Activated effector memory CD4-positive, alpha-beta T cell treated with Interleukin-2 at 50 U/mL for 16 hours (primary cell): ENCODE measurements at places on chromosomes 2 and 18.
A peak's percentile ranks its signal among the peaks of the same experiment; 100 is the strongest.

- DNase-seq: no peak
Observed at GRCh38 chr18:61474341-61474740, 141.1 kb downstream of the CDH20 start.

- DNase-seq: no peak
Observed at GRCh38 chr2:224062481-224063297, 23.6 kb upstream of the SERPINE2 start.

DNA sequence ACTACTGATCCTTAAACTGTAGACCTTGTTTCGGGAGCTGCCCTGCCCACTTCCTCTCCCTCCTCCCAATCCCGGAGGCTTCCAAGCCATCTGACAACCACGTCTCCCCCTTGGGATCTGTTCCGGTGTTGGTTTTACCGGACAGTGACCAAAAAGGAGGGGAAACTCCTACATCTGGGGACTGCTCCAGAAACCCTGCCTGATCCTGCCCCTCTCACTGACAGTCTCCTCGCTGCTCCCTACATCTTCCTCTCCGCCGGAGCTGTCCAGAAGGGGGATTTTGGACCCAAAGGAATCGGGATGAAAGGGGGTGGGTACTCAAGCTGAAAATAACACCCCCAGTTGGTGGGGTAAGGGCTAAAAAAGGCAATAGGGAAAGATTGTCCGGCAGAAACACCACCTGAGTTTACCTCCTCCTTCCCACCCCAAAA lies 1.5 kb downstream of the INO80D start:
- peak; percentile 14 for DNase-seq

DNA sequence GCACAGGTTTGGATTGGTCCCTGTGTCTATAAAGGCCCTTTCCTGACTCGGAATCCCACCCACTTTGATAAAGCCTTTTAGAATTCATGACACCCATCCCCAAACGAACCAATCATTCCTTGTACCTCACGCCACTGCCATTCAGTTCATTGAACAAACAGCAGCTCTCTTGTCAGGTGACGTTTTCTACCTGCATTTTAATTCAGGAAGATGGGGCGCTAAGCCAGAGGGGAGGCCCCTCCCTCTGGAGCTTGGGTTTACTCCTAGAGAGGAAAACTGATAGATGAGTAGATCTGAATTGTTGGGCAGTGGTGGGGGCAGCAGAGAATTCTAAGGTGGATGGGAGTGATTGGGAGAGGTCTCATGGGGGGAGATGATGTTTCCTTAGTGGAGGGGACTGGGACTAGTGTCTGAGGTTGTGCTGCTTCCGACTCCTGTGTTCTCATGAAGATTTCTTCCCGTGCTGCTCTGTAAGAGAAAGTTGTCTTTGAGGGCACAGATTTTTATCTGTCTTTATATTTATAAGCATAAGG lies 9.6 kb downstream of the RRM2 start:
- DNase-seq: no peak

- DNase-seq: no peak
Observed at GRCh38 chr2:78077633-78078032, 555.5 kb upstream of the LRRTM4 start.

DNA sequence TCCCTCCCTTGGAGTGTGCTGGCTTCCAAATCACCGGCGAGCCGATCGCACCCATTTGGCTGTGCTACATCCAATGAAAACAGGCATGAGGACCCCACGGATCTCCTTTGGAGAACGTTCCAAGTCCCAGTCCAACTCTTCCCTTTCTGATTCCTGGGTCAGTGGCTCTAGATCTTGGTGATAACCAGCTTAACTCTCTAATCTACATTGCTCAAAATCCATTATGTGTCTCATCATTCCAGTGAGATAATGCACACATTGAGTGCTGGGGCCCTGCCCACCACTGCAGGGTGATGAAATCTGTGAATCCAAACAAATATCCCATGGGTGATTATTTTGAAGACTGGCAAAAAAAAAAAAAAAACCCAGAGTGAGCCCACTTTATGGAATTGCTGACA lies 232.7 kb upstream of the COPS8 start:
- no peak for DNase-seq

- no peak for DNase-seq
Observed at GRCh38 chr2:146094185-146094584, 1574.3 kb upstream of the ZEB2 start.

GRCh38 chr2:241532168-241532567 lies 23.8 kb upstream of the STK25 start:
- no peak for DNase-seq

DNA sequence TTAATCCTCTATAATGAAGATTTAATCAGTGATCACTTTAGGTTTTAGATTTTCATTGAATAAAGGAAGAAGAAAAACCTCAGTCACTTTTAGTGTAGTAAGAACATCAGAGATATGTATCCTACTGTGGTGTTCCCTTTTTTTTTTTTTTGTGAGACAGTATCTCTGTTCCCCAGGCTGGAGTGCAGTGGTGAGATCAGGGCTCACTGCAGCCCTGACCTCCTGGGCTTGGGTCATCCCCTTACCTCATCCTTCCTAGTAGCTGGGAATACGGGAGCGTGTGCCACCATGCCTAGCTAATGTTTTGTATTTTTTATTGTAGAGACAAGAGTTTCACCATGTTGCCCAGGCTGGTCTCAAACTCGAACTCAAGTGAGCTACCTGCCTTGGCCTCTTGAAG lies 5.1 kb downstream of the SLC39A10 start:
- no peak for DNase-seq

DNA sequence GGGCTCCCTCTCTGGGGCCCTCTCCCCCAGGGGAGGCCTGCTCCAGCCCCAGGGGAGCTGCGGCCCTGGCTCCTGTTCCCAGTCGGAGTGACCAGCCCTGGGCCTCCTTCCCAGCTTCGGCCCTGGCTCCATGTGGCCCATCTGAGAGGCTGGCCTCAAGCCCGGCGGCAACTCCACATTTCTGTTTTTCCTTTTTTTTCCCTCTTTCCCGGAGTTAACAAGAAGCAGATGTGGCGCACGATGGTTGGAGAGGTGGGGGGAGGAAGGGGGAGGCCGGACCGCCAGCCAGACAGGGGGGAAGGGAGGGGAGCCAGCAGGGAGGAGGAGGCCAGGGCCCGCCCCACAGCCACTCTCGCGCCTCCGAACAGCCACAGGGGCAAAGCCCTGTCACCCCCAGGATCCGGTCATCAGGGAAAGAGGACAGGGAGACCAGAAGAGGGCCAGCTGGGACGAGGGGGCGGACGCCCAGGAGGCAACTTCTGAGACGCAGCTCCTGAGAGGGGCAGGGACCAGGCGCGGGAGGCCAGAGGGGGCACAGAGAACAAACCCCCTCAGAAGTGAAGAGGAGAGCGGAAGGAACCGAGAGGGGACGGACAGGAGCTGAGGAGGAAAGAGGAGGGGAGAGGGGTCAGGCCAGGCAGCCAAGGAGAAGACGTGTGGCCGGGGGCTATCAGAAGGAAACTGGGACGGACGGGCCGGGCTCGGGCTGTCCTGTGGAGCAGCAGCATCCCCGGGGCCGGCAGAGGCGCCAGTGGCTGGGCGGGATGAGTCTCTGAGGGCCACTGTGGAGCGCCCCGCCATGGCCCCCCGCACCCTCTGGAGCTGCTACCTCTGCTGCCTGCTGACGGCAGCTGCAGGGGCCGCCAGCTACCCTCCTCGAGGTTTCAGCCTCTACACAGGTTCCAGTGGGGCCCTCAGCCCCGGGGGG lies at the start of gene EMILIN1:
Gene EMILIN1 (plus strand): TSS at position 349 of the 928 bp plus-strand sequence. CDS start 451 bp downstream, at position 800.
- no peak for DNase-seq

DNA sequence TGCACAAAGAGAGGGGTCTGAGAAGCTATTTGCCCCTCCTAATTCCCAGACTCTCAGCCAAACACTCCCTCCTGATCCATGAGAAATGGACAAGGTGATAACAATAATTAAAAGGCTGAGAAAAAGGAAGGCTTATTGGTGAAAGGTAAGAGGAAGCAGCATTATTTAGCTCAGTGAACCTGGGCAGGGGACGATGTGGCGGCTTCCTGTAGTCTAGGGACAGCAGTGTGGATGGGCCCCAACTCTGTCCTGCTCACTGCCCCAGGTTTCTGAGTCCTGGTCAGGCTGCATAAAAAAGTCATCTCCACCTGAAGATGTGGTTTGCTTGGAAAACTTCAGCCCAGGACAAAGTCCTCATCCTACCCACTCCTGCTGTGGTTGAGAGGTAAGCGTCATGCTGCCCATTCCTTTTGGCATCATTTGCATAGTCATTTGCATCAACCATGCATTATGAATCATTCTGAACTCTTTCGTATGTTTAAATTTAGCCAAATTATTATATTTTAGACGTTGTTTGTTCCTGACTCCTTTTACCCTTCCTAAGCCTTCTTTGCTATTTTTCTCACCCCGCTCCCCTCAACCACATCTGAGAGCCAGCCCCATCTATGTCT lies 126.8 kb downstream of the CLIP4 start:
- DNase-seq: no peak

DNA sequence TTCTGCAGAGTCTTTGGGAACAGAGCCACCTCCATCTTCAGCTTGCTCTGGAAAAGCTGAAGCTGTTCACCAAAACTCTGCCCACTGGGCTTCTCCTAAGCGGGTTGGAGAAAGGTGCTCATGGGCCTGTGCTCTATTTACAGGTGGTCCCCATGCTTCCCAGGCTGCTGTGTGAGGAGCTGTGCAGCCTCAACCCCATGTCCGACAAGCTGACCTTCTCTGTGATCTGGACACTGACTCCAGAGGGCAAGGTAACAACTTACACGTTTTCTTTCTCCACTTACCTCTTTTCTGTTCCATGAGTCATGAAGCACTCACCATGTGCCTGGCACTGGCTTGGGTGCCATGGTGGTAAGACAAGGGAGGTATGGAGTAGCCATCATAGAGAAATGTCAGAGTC lies 129.5 kb upstream of the ALPP start:
- DNase-seq: no peak

GRCh38 chr2:191486584-191487320 lies 191.2 kb upstream of the NABP1 start:
- DNase-seq: no peak

DNA sequence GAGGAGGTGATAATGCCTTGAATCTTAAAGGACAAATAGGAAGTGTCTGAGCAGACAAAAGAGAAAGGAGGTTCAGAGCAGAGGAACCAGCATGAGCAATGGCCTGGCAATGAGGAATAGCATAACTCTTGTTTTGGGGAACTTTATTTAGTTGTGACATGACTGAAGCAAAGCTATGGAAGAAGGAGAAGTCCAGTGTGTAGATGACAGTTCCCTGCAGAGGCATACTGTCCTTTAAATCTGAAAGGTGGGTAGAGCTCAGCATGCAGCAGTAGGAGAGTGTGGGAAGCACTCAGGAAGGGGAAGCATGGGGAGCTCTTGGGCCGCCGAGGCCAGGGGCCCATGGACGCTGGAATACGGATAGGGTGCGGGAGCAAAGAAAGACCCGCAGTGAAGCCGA lies 173.8 kb downstream of the SEPTIN10 start:
- no peak for DNase-seq

DNA sequence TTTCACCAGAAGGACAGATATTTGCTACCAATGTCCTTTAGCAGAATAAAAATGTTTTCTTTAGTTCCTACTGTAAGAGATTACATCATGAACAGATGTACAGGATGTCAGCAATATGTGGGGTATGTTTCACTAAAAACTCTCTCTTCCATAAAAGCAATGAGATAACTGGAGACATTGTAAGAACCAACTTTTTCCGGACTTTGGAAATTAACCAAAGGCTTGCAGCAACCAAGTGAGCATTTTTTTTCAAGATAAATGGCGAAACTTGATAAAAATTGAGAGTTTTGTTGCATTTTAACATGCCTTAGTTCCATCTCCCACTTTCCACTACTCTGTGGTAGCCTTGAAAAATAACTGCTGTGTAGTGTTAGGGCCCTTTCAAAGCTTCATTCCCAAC lies 429.8 kb upstream of the CDH2 start:
- DNase-seq: no peak

DNA sequence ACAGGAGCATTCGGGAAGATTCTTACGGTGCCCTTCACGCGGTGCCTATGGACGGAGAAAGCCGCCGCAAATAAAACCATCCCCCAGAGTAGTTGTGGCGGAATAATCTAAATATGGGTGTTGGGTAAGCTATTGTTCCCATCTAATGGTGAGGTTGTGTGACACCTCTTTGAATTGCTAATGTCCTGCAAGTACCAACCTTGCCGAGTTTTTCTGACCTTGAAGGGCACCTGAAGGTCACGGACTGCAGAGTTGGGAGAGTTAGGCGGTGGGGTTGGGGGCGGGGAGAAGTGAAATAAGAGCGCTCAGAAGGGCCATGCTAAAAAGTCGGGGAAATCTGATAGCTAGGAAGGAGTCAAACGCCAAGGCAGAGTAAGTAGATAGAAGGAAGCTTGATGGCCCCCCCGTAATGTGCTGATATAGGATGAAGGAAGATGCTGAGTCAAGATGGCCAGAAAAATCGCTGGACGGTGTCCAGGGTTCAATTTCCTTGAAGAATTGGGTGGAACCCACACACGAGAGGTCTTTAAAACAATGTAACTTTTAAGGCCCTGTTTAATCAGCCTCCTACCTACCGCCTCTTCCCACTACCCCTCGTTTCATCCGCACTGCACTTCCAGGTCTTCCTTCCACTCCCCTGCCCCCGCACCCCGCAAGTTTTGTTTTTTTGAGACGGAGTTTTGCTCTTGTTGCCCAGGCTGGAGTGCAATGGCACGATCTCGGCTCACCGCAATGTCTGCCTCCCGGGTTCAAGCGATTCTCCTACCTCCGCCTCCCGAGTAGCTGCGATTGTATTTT lies 600 bp downstream of the KATNAL2 start:
- no peak for DNase-seq

- DNase-seq: no peak
Observed at GRCh38 chr2:175840256-175840655, 161.8 kb downstream of the LNPK start.

DNA sequence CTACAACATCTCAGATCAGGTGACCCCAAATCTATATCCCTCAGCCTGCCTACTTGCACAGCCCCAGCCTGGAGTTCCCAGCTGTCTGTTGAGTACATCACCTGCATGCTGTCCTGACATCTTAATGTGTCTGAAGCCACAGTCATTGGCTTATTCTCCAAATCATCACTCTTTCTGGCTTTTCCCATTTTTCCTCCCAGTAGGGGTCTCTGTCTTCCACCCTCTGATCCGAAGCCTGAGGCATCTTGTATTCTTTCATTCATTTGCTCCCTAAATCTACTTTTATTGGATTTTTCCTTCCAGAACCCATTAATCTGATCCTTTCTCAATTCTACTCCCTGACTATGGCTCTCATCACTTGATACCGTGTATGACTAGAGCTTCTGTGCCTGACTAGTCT lies 332.9 kb upstream of the DCC start:
- DNase-seq: no peak

GRCh38 chr2:166494140-166494624 lies at the start of gene SCN7A:
Gene SCN7A (minus strand): TSS chr2:166494249. CDS start chr2:166477696, 16,553 bp downstream.
- no peak for DNase-seq
